ENCODE measurements at places on chromosomes 12 and 14.

DNA sequence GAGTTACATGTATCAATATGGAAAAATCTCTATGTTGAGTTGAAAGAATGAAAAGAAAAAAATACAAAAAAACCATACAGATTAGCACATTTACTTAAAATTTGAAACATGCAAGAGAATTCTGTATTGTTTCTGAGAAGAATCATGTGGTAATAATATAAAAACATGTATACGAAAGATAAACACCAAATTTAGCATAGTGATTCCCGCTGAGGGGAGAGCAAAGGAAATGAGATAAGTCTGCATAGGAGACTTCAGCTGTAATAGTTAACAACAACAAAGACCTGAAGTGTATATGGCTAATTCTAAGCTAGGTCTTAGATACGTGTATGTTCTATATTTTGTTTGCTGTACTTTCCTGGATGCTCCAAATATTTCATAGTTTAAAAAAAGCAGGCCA, 46.5 kb downstream of the FNTB start:
- DNase-seq = no peak

DNA sequence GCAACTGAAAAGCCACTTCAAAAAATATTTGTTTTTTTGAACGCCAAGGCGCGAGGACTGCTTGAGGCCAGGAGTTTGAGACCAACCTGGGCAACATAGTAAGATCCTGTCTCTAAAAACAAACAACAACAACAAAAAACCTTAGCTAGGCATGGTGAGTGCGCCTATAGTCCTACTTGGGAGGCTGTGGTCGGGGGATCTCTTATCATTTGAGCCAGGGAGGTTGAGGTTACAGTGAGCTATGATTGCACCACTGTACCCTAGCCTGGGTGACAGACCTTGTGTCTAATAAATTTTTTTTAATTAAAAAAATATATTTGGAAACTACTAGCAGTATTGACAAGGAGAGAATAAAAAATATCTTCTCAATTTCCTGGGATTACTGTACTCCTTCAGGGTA, 113.1 kb downstream of the TRAFD1 start:
- DNase-seq = no peak

- no peak for DNase-seq
Measured at GRCh38 chr14:61780125-61780524, 17.9 kb downstream of the SNAPC1 start.

- no peak for DNase-seq
Measured at GRCh38 chr12:118237908-118238307, 102.0 kb downstream of the PEBP1 start.
